ENCODE measurements at places on chromosomes 2 and 18.

- no peak for DNase-seq
Observed at GRCh38 chr2:172736424-172737174, 954 bp downstream of the RAPGEF4 start.

DNA sequence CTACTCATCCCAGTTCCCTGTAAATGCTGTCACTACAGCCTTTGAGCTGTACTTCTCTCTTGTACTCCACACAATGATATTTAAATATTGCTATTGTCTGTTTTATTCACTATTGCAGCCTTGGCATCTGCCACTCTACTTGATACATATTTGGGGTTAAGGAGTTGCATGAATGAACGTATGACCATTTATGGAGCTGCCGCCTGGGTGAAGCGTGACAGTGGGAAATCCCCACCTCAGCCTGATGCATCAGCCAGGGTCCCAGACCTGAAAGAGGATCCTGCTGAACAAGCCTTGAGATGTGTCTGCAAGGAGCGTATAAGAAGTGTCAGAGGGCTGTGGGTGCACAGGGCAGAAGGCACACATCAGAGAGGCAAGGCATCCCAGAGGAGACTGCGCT lies 39.1 kb downstream of the MRPL35 start:
- DNase-seq: no peak

DNA sequence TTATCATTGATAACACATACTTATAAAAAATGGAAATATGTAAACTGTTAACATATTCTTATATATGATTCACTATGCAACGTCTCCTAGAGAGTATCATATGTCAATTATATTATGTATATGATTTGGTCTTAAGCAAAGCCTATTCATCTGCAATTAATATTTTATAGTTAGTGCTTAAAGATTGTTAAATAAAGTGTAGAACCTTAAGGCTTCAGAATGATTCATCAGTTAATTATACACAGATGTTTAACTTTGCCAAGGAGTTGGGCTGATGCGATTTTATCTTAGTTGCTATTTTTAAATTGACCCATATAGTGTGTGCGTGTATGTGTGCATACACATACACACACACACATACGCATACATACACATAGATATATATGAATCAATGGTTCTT lies 323.1 kb downstream of the RBM43 start:
- no peak for DNase-seq

DNA sequence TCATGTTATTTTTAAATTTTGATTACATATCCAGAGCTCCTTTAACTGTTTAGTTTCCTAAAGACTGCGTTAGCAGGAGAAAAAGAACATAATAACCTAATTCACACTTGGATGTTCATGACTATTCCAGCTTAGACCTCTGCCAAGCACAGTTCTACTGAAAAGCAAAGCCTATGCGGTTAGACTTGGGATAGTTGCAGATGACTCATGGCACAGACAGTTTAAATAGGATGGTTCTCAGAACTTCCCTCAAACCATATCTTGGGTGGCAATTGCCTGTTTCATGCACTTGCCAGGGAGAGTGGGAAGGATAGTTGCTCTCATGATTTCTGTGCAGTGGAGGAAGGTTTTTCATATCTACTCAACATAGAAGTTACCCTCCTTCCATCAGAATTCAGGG lies 149.7 kb upstream of the KLHL29 start:
- DNase-seq: no peak

DNA sequence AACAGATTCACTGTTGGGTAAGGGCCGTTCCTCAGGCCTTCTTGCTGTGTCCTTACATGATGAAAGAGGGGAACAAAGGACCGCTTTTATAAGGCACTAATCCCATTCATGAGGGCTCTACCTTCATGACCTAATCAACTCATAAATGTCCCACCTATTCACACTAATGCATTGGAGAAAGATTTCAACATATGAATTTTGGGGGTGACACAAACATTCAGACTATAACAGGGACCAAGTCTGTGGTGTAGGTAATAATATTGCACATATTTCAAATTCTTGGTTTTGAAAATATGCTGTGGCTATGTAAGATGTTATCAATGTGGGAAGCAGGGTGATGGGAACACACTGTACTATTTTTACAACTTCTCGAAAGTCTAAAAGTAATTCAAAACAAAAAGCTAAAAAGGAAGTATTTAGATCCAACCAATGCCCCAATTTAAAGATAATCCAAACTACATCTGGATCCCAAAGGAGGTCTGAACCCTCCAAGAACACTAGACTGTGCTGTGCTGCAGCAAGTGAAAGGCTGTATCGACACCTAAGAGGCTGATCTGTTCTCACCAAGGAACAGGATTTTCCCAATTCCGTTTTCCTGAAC lies 82.4 kb upstream of the TGIF1 start:
- no peak for DNase-seq

- no peak for DNase-seq
Observed at GRCh38 chr18:49645196-49645595, 83.3 kb downstream of the LIPG start.

GRCh38 chr2:167287212-167287611 lies 398.9 kb downstream of the XIRP2 start:
- DNase-seq: no peak

DNA sequence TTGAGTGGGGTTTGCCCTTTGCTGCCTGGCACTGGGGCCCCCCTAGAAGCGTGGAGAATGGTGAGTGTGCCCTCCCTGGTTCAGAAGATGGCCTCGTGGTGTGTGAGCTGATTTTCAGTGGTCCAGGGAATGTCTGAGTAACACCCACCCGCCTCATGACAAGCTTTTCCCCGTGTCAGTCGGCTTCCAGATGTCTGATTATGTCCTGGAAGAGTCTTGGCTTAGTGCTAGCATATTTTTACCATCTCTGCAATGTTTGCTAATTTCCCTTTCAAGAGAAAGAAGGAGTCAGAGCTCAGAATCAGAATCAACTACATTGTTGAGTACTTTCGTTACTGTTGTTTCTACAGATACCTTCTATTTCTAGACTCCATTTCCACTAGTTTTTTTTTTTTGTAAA lies 214.7 kb downstream of the SEPTIN10 start:
- no peak for DNase-seq
